CD8-positive, alpha-beta T cell (primary cell): ENCODE measurements at places on chromosomes 11 and 22.

DNA sequence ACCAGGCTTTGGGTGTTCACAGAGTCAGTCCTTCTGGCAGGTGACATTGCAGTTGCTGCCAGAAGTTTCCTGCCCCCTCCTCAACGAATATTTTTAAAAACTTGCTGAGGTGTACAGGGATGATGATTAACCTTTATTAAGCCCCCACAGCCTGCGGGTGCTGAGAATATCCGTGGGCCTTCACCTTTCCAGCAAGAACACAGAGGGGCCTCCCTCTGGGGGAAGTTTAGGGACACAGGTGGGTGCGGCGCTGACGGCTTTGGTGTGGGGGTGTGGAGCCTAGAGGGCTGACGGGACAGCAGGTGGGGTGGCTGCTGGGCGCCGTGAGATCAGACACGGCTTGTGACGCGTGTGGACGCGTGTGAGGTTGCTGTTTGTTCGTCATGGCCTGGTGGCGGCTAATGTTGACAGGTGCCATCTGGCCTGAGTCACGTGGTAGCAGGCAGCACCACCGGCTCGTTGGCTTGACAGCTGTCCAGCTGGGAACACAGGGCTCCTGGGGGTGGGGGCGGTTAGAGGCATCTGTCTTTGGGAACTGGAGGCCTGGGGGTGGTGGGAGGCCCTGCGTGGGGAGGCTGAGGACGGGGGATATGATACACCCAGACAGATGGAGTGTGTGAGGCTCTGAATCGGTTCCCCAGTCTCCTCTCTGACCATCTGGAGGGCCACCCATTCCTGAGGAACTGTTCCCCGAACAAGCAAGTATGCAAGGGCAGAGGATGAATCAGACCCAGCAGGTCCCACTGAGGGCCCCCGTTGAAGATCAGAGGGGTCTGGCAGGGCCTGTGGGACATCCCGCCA is 12.5 kb upstream of the LRRC10B start:
- DNase-seq = no peak

DNA sequence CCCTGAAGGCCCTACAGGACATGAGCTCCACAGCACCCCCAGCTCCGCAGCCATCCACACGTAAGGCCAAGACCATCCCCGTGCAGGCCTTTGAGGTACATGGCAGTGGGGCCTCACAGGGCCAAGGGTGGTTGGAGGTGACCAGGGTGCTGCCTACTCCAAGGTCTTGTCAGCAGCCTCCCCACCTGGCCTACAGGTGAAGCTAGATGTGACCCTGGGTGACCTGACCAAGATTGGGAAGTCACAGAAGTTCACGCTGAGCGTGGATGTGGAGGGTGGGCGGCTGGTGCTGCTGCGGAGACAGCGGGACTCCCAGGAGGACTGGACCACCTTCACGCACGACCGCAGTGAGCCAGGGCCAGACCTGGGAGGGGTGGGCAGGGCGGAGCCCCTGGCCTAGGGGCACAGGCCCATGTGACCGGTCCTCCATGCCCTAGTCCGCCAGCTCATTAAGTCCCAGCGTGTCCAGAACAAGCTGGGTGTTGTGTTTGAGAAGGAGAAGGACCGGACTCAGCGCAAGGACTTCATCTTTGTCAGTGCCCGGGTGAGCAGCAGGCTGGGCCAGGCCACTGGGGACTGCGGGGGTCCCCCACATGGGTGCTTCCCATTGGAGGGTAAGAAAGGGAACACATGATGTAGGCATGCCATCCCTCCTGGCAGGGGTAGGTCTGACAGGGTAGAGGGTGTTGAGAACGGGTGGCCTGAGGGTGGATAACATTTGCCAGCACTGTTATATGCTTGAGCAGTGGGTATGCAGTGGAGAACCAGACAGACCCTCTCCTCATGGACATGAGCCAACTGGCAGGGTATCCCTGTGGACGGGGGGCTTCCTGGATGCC is 5.6 kb downstream of the INPPL1 start:
- peak; percentile 42 for DNase-seq

DNA sequence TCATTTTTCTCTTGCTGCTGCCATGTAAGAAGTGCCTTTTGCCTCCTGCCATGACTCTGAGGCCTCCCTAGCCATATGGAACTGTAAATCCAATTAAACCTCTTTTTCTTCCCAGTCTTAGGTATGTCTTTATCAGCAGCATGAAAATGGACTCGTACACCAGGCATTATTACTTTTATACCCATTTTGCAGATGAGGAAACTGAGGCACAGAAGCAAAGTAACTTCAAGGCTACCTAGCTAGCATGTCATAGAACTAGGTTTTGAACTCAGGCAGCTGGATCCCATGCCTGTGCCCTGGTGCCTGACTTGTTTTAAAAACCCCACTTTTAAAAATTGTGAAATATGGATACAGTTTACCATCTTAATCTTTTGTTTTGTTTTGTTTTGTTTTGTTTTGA is 25.8 kb downstream of the KIAA1671 start:
- no peak for DNase-seq

- no peak for DNase-seq
These were observed 45.5 kb downstream of the PACSIN2 start for GRCh38 chr22:42969348-42969975.

- no peak for DNase-seq
These were observed 11.8 kb downstream of the LTO1 start for GRCh38 chr11:69663326-69663725.
